ENCODE measurements at places on chromosomes 4 and X.
A peak's percentile ranks its signal among the peaks of the same experiment; 100 is the strongest.

DNA sequence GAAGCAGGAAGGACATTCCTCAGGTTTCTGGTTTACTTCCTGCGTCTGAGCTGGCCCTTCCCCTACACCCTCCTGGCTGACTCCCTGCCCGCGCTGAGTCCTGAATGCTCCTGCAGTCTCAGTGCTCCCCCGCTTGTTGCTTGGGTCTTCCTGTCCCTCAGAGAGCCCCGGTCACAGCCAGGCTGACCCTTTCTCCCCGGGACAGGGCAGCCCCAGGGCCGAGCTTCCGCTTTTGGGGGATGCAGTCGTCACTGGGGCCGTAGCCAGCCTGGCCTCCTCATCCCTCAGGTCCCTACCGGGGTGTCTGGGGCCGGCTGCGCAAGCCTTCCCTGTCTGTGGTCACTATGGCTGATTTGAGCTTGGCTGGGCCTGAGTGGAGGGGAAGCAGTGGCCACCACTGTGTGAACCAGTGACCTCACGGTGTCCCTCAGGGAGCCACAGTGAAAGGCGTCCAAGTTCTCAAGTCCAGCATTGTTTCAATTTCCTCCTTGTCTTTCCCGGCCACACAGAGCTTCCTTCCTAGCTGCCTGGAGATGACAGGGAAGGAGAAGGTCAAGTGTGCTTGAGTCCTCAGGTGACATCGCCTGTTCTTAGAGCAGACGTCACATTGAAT, 34.1 kb upstream of the ASMTL start:
- DNase-seq = no peak

DNA sequence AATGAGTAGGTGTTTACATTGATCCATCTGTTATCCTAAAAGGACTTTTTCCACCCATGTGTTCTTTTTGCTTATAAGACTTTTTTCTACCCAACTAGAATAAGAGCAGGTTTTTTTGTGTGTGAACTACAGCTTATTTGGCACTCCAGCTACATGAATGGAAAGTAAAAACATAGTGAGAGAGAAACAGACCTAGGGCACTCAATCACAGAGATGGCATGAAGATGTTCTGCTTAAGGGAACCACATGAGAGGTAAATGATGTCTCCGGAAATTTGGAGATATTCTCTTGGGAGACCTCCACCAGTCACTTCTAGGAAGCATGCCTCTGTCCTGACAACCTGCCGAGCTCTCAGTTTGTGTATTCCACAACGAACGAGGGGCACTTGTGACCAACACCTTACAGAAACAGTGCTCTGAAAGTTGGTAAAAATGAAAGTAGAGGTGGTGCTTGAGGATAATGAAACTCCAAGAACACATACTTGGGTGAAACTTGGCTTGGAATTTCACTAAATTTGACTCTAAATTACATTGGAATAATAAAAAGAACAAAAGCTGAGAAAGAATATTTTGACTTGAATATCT, 788.4 kb upstream of the GALNTL6 start:
- DNase-seq = no peak

DNA sequence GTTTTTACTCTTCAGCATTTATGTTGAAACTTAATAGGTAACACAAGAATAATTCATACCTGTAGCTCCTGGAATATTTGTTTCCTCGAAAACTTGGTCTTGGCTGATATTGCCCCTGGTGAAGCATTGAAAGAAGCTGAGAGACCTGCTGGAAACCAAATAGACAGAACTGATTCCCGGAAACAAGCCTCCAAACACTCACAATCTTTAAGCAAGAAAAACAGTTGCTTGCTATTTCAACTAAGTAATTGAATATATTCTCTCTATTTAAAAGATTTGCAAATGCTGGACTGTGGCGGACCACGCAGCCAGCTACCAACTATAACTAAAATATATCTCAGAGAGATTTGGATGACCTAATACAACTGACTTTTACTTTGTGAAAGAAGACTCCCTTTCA, 3.6 kb downstream of the PCDH18 start:
- DNase-seq = no peak

DNA sequence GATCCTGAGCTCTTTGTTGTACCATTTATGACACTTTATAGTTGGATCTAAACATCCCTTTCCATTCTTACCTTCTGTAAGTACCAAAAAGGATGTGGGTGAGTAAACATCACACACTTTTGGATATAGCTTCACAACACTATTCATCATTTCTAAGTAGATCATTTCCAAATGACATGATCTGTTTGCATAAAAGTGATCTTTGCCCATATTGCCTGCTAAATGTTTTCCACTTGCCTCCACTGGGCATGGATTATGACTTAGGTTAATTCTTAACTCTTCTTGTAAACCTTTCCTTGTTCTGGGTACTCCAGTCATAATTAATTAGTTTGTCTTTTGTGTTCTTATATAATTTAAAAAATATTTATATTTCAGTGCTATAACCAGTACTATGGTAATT, 244.9 kb upstream of the AGA start:
- no peak for DNase-seq

DNA sequence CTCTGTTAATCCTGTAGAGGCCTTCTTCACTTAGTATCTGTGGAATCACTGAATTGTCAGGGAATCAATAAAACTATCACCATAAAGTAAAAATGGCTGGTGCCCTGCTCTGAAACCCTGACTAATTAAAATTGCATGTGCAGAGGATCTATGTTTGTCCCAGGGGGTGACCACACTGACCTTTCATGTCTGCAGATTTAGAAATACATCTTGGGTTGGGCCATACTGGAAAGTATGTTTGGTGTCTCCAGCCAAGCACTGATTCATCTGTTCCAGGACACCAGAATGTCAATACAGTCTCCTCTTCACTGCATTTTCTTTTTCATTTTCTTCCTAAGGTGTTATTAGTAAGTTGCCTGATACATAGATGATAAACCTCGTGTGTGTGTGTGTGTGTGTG, 490.9 kb upstream of the INTU start:
- DNase-seq = no peak

DNA sequence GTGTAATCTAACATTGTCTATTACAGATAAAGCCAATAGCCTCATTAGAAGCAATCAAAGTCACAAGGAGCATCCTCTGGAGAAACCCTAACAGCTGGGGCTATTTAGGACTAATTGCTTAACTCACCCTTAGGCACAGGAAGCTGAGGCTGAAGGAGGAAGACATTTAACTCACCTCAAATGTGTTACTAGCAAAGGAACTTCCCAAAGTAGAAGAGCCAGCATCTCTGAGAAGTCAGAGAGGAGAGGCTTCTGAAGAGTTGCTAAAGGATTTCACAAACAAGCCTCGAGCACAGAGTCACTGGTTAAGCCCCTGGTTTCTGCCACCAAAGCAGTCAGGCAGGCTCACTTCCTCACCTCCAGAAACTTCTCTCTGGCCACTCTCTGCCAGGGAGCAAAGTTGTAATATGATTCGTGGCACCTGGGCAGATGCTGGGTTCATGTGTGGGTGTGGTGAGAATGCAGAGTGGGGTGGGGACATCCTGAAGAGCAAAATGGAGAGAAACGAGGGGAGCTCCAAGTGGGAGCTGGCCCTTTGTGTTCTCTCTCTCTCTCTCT, 201.3 kb downstream of the HS6ST2 start:
- DNase-seq = no peak

GRCh38 chr4:7166237-7166636, 26.1 kb upstream of the SORCS2 start:
- no peak for DNase-seq

DNA sequence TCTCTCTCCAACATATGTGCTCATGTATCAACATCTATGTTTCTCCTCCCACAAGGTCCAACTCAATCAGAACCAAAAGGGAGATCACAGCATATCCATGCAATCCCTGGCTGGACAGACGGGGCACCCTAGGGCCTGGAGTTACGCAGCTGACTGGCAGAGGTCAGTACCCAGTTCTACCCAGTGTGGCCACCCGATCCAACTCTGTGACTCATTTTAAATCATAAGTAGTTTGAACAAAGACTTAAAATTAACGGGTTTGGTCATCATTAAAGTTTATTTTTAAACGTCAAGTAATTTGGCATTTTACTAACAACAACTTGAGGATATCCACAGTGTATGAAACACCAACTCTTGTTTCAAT, 59.5 kb downstream of the APBB2 start:
- DNase-seq = no peak

GRCh38 chrX:39772057-39772832, 325.5 kb downstream of the BCOR start:
- DNase-seq = peak; percentile 30

DNA sequence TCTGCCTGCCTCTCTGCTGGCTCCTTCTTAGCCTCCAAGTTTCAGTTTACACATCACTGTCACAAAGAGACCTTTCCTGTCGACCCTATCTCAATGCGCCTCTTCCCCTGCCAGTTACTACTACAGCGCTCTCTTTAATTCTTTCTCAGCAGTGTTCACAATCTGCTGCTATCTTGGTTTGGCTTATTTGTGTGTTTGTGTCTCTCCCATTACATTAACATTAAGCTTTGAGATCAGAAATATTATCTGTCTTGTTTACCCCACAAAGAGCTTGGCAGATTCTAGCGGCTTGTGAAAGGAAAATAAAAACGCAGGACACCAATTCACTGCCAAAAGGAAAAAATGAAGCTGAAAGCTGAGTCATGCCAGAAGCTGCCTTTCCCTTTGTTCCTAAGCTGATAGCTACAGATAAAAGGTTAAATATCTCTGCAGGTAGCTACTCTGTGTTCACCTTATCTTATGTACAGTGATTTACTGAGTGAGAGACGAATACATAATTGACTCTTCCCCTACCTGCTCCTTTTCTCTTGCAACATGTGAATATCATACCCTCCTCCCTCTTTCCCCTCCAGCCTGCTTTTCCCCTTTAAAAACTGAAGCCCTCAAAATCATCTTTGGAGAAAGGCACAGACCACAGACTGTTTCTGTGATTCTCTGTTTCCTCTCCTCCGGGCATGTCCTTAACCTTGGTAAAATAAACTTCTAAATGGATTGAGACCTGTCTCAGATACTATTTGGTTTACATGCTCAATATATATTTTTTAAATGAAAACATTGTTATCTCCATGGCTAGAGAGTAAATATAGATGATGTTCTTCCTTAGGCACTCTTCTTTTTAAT, 19.3 kb upstream of the SLC9A7 start:
- DNase-seq = no peak

DNA sequence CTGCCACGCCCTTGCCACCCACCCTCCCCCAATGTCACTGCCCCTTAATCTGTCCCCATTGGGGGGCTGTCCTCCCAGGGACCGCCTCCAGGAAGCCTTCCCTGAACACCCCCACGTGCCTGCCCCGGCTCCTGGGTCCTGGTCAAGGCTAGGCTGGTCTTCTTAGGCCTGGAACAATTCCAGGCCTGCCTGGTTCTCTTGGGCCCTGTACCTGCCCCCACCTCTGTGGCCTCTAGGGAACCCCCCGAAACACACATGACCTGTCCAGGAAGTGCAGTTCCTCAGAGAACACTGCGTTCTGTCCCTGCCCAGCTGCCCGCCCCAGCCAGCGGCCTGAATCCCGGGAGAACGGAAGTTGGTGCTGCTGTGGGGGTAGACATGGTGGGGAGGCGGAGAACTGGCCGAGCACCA, 5.1 kb downstream of the MXD4 start:
- no peak for DNase-seq

DNA sequence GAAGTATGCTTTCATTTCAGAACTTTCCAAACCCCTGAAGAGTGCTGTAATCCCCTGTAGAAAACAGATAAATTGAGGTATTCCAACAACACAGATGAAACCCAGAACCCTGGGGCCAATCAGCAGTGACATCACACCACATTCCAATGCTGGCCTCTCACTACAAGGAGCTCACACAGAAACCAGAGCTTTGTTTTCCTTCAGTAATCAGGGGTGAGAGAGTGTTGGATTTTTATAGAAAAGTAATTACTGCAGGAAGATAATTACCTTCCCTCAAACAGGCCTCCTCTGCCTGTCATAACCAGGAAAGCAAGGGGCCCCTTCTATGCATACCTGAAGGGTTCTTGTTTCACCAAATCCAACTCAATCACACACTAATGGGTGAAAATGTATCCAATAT, 246.2 kb downstream of the SCFD2 start:
- DNase-seq = peak; percentile 21

DNA sequence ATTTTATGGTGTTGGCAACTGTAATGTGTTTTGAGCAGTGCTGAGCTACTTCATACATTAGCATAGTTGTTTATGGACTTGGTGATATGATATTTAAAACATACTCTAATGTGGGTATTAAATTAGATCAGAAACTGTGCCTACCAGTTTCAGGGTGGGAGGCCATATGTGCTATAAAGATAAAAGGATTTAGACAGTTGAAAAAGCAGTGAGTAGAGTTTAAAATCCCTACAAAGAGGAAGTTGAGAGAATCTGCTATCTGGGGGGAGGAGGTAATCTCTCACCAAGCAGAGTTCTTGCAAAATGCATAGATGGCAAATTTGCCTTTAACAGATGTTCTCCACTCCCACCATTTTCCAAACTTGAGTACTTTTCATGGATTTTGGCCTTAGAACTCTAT, 154.5 kb downstream of the SPOCK3 start:
- DNase-seq = no peak

DNA sequence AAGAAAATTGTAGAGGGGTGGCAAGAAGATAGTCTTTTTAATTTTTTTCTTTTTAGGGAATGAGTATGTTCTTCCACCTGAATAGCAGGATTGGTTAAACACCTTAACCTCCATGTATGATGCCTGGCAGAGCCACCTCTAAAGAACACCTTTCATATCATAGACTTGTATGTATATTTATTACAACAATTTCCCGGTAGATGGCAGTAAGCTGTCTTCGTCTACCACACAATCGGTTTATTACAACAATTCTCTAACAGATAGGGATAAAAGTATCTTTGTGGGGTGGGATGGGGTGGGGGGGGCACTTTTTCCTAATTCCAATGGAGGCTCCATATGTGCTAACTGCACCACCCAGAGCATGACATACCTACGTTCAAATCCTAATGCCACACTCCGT, 255.5 kb downstream of the LDB2 start:
- DNase-seq = peak; percentile 12

GRCh38 chr4:14726877-14727361, 275.4 kb upstream of the CPEB2 start:
- DNase-seq = no peak

- no peak for DNase-seq
These were observed 248.6 kb upstream of the EPHA5 start for GRCh38 chr4:65918872-65919271.

- DNase-seq = no peak
These were observed 33.1 kb upstream of the DDX3X start for GRCh38 chrX:41300758-41301437.

DNA sequence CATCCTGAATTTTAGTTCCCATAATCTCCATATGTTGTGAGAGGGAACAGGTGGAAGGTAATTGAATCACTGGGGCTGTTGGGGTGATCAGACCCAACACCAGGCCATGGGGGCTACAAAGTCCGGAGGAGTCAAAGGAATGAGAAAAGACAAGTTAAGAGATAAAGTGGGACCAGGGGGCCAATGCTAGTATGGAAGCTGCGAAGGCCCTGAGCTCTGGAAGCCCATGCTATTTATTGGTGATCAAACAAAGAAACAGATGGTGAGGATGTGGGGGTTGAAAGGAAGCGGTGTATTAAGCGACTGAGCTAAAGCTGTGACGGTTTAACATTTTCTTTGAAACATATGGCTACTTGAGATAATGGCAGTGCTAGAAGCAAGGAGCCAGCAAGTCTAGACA, 132.8 kb downstream of the PDGFC start:
- no peak for DNase-seq

- no peak for DNase-seq
These were observed 77.7 kb upstream of the INTU start for GRCh38 chr4:127555106-127555505.
